ENCODE measurements at places on chromosomes 6 and 20. TPM values are rescaled to one million over a fixed set of nuclear protein-coding genes. Genes with fewer than 3 reads are reported as not detected.
A peak's percentile ranks its signal among the peaks of the same experiment; 100 is the strongest.

GRCh38 chr6:157203312-157203744 lies 120.0 kb downstream of the TMEM242 start:
- no peaks in the 10 kb centered on the region for H3K27me3 ChIP-seq
- H3K4me3 ChIP-seq, result no peak overlapping the region
- H3K4me1 ChIP-seq, result no peaks in the 10 kb centered on the region
- no peak for DNase-seq
- H3K36me3 ChIP-seq, result no peaks in the 10 kb centered on the region

- H3K27me3 ChIP-seq, result no peaks in the 10 kb centered on the region
- DNase-seq, result peak; percentile 12
- H3K4me3 ChIP-seq, result no peak overlapping the region
- no peak overlapping the region for H3K27ac ChIP-seq
- no peaks in the 10 kb centered on the region for H3K36me3 ChIP-seq
These were observed 202.8 kb downstream of the DLL1 start for GRCh38 chr6:170087941-170088581.

DNA sequence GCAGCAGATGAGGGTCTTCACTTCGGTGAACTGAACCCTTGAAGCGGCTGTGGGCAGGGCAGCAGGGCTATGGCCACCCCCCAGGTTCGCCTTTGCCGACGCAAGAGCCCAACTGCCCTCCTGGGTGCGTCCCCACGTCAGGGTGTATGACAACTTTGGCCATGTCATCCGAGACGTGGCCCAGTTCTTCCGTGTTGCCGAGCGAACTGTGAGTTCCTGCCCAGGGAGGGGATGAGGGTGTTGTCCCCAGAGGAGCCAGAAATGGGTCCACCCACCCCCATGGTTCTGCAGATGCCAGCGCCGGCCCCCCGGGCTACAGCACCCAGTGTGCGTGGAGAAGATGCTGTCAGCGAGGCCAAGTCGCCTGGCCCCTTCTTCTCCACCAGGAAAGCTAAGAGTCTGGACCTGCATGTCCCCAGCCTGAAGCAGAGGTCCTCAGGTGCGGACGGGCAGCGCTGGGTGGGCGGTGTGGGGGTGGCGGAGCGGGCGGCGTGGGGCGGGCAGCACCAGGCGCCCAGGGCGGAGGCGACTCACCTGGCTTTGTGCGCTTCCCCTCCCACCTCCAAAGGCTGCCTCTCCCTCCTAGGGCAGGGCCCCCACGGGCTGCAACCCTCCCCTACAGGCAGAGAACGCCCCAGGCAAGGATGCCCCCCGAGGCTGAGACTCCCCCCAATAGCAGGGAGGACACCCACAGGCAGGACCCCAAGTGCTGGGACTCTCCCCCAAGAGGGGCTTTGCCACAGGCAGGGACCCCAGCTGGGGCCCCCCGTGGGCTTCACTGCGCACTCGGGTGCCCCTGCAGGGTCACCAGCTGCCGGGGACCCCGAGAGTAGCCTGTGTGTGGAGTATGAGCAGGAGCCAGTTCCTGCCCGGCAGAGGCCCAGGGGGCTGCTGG lies 6.2 kb upstream of the TNFRSF6B start:
- no peak overlapping the region for H3K4me3 ChIP-seq
- H3K36me3 ChIP-seq, result no peaks in the 10 kb centered on the region
- no peaks in the 10 kb centered on the region for H3K4me1 ChIP-seq
- H3K27ac ChIP-seq, result no peak overlapping the region

- DNase-seq, result no peak
- no peak overlapping the region for H3K27ac ChIP-seq
- H3K4me3 ChIP-seq, result no peak overlapping the region
- no peaks in the 10 kb centered on the region for H3K27me3 ChIP-seq
- no peaks in the 10 kb centered on the region for H3K36me3 ChIP-seq
- no peaks in the 10 kb centered on the region for H3K4me1 ChIP-seq
These were observed 21.5 kb upstream of the SLC9A8 start for GRCh38 chr20:49791165-49791564.

DNA sequence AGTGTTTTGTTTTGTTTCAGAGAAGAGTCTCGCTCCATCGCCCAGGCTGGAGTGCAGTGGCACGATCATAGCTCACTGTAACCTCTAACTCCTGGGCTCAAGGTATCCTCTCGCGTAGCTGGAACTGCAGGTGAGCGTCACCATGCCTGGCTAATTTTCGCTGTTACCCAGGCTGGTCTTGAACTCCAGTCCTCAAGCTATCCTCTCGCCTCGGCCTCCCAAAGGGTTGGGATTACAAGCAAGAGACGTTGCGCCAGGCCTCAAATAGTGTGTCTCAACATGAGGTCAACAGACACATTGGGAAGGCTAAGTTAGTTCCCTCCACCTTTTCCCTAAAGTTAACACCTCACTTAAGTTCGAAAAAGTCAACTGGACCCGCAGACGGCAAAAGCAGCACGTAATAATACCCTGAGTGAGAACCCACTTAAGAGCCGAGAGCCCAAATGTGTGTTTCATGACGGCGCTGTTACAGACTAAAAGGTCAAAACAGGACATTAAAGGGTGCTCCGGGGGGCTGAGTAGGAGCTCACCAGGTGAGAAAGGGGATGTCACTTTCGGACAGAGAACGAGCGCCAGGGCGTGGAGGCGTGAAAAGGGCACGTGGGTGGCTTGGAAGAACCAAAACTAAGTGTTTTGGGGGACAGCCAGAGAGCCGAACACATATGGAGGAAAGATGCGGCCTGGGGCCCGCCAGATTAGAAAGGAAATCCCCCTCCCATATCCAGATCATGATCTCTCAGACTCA lies 499 bp downstream of the TTI1 start:
- H3K4me1 ChIP-seq, result peaks cover 8% of the 10 kb centered on the region
- H3K4me3 ChIP-seq, result peak overlapping the region; percentile 98
- no peak for DNase-seq
- H3K36me3 ChIP-seq, result no peaks in the 10 kb centered on the region
- H3K27ac ChIP-seq, result peak overlapping the region; percentile 95
- H3K27me3 ChIP-seq, result no peaks in the 10 kb centered on the region

Gene SERPINB1
- 9.2 TPM for total RNA-seq

Gene OR2B6
- not detected for total RNA-seq

Gene VTA1
- total RNA-seq, result 25.9 TPM

Gene SAPCD1
- 1.7 TPM for total RNA-seq
